CD8-positive, alpha-beta T cell (primary cell): ENCODE measurements at places on chromosomes 12 and 14.

- DNase-seq: no peak
These were observed 157.4 kb upstream of the FOXG1 start for GRCh38 chr14:28608851-28609828.

DNA sequence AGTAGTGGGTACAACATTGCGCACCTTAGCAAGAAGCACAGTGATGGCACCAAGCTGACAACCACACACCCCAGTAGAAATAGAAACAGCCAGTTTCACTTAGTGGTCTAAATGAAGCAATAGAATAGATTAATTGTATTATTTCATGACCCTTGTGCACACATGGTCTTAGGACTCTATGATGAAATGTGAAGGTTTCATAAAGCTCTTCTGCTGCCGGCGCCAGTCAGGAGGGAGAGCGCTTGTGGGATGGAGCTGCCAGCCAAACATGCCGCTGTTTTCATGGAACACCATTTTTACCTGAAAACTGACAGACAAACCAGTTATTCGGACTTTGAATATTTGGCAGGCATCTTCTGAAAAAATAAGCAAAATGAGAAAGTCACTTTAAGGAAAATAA lies 100.0 kb downstream of the PPP2R5C start:
- DNase-seq: no peak

DNA sequence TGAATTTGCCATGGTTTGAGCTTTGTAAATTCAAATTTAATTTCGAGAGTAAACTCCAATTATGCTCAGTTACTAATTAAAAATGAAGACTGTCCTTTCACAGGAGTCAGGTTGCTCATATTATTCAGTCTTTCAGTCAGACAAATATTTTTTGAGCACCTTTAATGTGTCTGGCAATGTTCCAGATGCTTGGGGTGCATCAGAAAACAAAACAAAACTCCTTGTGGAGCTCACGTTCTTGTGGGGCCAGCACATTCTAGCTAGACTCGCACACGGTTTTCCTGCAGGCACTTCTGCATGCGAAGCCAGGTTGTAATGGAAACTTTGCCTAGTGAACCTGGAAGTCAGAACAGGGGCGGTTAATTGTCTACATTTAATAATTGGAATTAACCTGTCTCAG lies 64.0 kb upstream of the ATF1 start:
- no peak for DNase-seq

DNA sequence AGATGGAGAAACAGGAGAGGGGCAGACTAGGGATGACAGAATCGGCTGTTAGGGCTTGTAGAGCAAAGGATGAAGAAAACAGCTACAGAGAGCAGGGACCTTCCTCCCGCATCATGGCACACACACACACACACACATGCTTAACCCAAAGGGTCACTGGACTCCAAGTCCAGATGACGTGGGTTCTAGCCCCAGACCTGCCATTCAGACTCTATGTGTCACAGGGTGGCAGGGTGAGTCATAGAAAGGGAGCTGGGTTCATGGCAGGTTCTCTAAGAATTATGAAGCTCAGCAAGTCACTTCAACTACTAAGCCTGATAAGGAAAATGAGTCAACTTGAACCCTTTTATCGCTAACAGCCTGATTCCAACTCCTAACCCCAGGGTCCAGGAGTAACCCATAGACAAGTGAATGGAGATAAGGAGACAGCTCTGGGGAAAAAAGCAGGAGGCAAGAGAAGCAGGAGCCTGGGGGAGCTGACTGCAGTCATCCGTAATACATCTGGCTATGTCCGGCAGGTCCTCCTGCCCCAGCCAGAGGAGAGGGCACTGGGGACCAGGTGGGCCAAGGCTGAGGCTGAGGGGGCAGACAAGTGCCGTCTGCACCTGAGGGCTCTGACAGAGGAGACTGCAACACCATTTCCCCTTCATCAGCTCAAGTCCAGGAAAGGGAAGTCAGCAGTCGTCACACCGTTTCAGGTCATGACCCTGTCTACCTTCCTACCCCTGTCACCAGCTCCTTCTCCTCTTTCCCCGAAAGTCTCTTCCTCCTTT lies 3.6 kb upstream of the TNFRSF1A start:
- peak; percentile 43 for DNase-seq

DNA sequence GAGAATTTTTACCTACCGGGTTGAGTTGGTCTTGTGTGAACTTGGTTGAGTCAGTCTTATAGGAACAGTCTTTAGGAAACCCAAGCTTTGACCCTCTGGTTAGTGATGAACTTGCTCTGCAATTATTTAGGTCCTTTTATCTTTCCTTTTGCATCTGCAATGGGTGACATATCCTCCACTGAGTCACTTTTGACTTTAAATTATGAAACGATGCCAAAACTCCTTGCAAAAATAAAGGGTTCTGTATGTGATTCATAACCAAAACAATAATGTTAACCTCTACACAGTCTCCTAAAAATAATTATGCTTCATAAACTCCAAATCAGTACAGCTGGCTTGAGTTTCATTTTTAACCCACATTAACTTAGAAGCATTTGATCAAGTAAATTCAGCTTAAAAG lies 979.4 kb downstream of the GALC start:
- no peak for DNase-seq
